ENCODE measurements at places on chromosomes 7 and 10.

DNA sequence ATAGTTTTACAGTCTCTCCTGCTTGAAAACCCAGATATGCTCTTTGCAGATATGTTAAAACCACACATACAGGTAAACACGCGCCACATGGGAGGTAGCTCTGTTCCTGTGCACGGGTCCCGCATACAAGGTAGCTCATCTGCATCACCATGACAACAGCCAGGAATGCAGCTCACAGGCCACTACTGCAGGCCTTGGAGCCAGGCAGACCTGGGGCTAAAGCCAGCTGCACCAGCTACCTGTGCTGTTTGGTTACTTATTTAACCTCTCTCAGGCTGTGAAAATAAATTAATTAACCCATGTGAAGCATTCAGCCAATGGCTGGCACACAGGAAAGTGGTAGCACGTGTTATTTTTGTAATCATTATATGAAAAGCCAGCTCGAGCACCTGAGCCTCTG lies 428.3 kb downstream of the TNS3 start:
- DNase-seq = no peak

- no peak for DNase-seq
Measured at GRCh38 chr10:131081376-131081775, 230.1 kb downstream of the TCERG1L start.

GRCh38 chr10:125624800-125625199 lies 58.2 kb downstream of the TEX36 start:
- no peak for DNase-seq

GRCh38 chr7:43530553-43531410 lies 52.1 kb upstream of the STK17A start:
- DNase-seq = no peak

- no peak for DNase-seq
Measured at GRCh38 chr10:93977442-93977841, 16.3 kb upstream of the PLCE1 start.

DNA sequence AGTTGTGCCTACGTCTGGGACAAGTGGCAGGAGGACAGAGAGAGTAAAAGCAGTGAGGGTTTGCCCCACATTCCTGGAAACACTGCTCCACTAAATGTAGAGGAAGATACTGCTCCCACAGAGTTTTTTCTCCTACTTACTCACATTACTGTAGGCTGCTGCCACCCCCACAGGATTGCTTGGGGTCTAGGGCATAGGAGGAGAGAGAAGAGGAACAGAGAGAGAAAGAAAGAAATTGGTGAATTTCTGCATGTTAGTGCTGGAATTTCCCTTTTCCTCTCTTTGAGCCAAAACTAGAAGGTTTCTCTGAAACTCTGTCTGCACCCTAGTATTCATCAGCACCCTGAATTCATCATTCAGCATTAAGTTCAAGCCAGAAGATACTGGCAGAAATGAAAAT lies 397.9 kb downstream of the INHBA start:
- DNase-seq = no peak

DNA sequence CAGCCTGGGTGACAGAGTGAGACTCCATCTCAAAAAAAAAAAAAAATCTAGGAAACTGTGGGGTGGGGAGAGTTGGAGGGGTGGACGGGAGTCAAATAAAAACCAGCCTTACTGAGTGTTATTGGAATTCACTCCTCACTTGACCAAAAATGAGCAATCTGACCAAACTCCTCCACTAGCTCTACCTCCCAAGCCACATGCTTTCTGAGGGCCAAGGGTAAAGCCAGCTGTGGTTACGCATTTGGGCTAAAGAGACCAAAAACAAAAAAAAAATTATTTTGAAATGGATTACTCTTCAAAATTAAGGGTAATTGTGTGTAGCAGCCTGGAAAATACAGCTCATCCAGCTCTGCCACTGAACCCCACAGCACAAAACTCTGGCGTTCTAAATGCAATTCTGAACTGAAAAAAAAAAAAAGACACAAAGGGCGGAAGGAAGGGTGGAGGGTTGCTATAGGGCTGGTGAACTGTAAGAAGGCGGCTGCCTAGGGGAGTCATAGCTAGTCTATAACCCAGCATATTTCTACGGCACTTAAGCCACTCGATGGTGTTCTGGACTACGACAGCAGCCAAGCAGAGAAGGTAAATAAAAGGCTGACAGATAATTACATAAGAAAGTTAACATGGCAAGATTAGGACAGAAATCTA lies 7.8 kb downstream of the ELMO1 start:
- DNase-seq = no peak

DNA sequence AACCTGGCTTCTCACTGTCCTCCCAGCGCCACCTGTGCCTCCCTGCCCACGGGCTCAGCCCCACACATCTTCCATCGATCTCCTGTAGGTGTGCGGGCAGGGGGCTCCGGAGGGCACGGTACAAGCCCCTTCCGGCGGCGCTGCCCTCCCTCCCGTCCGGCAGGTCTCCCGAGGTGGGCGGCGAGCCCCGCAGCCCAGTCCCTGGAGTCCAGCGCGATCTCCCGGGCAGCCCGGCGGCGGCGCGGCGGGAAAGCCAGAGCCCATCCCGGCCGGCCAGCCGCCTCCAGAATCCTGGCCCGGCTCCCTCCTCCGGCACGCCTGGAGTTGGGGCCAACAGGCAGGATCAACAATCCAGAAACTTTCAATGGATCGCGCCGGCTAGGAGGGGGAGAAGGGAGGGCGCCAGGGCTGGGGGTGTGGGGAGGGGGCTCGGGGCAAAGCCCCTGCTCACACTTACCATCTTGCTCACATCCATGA lies 100.1 kb downstream of the HIP1 start:
- DNase-seq = no peak

DNA sequence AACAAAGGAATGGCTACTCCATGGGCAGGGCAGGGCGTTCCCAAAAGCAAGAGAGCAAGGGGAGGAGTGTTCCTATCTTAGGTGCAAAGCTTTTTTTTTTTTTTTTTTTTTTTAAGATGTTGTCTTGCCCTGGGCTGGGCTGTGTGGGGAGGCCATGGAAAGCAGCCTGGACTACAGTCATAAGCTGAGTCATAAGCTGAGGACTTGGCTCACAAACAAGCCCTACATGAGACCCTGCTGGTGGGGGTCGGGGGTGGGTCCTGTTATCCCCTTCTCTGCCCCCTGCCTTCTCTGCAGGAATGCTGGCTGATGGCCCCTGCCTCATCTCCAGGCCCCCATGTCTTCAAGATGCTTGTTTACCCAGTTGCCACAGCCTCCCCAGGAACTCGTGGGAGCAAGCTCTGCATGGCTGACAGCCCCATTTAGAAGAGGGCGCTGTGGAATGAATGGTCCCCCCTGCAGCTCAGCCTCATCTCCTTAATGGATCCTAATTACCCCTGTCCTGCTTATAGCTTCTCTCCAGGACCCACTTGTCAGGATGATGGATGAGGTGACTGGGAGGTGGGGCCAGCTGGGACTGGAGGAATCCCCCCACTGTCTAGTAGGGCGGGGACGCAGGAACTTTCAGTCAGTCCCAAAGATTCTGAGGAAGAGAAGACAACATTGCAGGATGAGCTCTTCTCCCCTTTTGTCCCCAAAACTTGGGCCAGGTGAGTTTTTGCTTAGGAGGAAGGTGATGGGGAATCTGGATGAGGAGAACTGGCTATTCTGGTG lies 340.8 kb upstream of the PODXL start:
- no peak for DNase-seq

DNA sequence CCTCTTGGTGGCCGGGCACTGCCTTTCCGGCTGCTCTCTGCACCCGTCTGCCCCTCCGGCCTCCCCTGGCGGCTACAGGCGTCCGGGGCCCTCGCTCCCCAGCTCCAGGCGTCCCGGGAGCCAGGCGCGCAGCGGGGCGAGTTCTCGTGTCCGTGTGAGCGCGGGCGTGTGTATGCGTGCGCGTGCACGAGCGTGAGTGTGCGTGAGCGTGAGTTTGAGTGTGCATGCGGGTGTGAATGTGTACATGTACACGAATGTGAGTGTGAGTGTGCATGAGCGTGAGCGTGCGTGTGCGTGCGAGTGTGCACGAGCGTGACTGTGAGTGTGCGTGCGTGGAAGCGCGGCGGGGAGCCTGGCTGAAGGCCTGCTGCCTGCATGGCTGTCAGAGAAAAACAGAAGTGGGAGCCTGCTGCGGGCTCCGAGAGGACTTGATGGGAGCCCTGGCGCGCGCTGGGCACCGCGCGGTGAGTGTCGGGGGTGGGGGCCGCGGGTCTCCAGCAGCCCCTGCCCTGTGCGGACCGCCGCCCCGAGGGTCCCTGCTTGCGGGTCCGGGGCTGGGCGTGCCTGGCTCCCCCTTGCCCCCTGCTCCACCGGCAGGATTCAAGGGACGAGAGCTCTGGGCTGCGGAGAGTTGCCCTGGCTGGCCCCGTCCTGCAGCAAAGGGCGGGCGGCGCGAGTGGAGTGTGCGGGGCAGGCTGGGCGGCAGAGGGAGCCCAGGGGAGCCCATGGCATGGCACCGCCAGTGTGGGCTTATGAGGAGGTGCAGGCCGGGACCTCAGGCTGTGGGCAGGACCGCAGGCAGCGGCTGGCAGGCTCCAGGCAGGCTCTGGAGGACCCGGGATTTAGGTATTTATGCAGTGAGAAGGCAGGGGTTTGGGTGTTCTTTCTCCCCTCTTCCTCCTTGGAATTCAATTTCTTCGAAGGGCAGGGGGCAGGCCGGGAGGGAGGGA lies 75.8 kb upstream of the EN2 start:
- no peak for DNase-seq

GRCh38 chr7:45150199-45150598 lies 7.4 kb upstream of the RAMP3 start:
- DNase-seq = no peak

- DNase-seq = no peak
Measured at GRCh38 chr10:120940299-120940900, 89.2 kb downstream of the WDR11 start.

- DNase-seq = no peak
Measured at GRCh38 chr10:69541463-69541862, 31.8 kb downstream of the NEUROG3 start.

DNA sequence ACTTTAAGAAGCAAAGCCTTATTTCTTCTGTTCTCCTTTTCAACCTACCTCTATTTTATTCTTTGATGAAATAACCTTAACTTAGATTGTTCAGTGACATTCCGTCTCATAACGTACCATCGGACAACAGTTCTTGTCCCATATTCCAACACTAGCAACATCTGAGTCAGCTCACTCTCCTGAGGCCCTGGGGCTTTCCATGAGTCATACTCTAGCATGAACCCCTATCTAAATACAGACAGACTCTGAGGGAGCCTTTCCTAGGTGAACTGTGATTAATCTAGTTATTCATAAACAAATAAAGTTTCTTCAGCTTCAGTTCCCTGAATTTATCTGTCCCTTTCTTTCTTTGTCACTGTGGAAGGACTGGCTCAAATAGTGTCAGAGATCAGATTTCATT lies 168.7 kb upstream of the LYZL1 start:
- no peak for DNase-seq

DNA sequence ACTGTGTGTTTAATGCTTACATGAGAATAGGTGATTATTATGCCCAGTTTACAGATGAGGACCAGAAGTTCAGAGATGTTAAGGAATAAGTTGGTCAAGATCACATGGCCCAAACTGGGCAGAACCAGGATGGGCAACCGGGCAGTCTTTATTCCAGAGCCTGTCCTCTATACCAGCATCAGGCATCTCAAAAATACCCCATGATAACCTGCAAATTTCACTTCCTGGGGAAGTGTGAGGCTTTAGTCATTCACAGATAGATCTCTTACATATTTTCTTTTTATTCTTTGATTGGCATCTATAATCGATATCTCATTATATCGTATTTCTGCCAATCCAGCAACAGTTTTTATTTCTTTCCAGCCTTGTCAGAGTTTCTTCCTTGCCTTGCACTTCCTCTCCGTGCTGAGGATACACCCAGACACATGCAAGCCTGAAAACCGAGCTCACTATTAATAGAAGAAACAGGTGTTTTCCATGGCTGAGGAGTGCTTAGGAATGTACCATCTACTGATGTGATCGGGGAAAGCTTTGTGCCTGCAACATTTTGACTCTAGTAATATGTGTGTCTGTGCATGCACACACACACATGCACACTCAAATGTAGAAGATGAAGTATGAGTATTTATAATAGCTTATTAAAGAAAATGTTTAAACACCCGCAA lies 82.4 kb downstream of the CREM start:
- no peak for DNase-seq

DNA sequence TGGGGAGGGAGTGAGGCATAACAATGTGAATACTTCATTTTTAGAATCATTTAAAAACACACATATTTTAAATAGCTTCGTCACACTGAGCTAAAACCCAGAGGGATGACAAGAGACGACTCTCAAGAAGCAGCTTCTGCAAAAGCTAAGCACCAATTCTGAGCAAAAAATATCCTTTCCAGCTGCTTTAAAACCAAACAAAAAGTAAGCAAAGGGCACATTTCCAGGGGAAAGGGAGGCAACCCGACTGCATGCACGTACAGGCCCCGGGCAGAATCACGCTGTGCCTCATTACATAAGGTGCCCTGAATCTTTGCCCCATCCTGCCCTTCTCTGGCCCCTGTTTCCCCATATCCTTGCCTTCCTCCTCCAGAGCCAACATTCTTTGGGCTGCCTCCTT lies 78.4 kb downstream of the DGKI start:
- no peak for DNase-seq

DNA sequence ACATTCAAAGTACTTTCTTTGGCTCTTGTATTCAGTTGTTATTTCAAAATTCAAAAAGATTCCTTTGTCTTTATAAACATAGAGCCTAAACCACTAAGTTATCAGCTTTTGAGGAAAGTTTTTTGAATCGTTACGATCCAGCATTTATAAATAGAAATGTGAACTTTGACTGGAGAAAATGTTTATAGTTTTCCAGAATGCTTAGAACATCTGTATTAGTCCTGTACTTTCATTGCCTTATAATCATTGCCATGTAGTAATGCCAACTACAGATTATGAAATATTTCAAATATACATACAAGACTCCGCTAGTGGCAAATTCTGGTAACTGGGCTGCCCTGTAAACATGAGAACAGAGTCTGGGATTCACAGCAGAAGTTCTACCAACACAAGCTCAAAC lies 191.3 kb upstream of the PRKCQ start:
- no peak for DNase-seq

DNA sequence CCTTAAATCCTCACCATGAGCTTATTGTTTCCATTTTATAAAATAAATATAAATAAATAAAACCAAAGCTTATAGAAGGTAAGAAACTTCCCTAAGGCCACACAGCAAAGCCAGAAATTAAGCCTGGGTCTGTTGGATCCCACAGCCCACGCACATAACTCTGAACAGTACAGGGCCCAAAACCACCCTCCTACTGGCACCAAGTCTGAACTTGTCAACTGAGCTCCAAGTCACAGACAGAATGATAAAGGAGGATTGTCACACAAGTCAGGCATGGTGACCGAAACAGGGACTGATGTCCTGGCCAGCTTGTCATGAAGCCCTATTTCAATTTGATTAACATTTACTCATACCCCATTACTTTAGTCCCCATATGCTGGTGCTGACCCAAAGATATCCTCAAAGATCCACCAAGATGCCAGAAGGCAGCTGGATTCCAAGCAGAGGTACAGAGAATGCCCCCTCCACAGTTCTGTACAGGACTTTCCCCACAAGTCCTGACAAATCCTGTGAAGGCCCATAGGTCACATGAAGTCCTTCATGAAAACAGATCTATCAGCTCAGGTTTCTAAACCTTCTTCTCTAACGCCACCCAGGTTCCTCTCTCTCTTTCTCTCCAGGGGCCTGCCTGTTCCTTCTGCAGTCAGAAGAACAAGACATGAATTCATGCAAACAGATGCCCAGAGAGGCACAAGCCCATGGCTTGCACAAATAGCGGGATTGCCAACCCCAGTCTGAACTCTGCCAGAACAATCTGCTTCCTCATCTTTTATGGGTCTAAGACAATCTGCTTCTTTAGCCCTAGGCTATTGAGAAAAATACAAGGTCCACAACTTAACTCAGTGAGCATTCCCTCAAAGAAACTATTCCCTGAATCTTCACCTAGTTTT lies 60.9 kb downstream of the GLI3 start:
- no peak for DNase-seq

- DNase-seq = no peak
Measured at GRCh38 chr10:112269266-112269665, 13.9 kb upstream of the TECTB start.

All from CMK (cell line).